H54 (cell line): ENCODE measurements at places on chromosomes 16 and 17.
A peak's percentile ranks its signal among the peaks of the same experiment; 100 is the strongest.

GRCh38 chr16:7025616-7026190 is 306.9 kb upstream of the RBFOX1 start:
- DNase-seq, result peak; percentile 55

DNA sequence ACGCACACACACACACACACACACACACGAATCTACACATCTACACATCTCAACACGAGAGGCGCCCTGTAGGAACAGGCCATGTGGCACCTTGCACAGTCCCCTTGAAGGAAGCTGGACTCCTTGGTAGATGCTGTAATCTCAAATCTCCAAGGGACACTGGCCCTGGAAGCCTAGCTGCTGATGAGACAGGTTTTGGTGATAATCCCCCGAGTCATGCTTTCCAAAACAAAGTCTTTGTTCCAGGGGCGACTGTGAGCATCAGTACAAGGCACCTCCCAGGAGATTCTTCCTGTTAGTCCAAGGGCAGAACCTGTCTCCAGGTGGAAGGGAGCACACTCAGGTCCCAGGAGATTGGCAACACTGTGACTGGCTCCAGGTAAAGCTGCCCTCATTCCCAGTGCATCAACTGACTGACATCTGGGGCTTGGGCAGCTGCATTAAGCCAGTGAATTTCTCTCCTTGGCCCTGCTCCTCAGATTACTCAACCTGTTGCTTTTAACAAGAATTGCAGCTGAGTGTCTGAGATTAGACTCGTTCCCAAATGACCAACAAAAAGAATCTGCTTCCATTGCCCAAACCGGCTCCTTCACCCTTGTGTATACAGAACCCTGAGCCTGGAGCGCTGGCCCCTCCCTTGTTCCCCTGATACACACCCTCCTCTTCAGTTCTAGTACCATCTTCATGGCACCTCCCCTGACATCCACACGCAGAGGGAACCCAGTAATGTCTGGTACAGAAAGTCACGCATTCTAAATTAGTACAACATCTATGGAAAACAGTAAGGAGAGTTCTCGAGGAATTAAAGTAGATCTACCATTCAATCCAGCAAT is 13.9 kb upstream of the TNRC6C start:
- DNase-seq, result no peak

GRCh38 chr17:29836643-29837042 is 93.4 kb downstream of the SSH2 start:
- DNase-seq, result no peak

- DNase-seq, result peak; percentile 92
These were observed 52.1 kb downstream of the CUEDC1 start for GRCh38 chr17:57902800-57903759.

DNA sequence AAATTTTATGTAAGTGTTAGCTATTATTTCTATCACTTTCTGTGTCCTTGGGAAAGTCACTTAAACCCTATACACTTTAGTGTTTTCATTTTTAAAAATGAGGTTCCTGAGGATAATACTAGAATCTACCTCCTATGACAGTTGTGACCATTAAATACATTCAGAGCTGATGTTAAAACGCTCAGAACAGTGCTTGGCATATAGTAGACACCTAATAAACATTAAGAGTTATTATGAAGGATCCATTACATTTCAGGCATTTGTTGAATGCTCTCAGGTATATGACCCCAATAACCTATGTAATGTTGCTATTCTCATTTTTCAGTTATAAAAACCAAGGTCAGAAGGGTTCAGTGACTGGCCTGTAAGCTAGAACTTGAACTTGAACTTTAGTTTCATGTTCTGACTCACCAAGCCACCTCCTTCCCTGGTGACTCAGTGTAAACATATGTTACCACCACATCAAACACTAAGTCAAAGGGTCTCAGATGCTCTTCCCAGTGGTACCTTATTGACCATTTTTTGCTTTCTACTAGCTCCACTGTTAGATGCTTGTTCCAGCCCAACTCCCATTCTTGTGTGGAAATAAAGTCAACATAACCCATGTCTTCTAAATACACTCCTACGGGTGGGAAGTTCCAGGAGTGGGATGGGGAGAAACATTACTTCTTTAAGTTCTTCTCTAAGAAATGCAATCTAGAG is 47.6 kb downstream of the HSD17B2 start:
- DNase-seq, result peak; percentile 21

GRCh38 chr17:12421646-12422306 is 243.9 kb upstream of the MYOCD start:
- no peak for DNase-seq

- no peak for DNase-seq
These were observed 7.8 kb upstream of the RNF213 start for GRCh38 chr17:80252871-80253270.

DNA sequence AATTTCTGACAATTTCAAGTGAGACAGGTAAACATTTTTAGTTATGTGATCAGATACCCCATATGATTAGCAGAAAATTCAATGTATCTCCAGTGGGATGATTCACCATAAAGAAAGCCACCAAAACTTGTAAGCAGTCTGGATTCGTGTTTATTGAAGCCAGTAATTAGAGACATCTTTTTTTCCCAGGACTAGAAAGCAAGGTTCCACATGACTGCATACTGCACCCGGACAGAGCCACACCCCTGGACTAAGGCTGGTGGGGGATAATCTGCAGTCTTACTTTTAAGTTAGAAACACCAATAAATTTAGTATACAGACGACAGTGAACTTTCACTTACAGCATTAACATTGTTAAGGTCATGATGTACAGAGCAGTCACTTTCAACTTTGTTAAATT is 24.2 kb upstream of the CMTM4 start:
- no peak for DNase-seq

DNA sequence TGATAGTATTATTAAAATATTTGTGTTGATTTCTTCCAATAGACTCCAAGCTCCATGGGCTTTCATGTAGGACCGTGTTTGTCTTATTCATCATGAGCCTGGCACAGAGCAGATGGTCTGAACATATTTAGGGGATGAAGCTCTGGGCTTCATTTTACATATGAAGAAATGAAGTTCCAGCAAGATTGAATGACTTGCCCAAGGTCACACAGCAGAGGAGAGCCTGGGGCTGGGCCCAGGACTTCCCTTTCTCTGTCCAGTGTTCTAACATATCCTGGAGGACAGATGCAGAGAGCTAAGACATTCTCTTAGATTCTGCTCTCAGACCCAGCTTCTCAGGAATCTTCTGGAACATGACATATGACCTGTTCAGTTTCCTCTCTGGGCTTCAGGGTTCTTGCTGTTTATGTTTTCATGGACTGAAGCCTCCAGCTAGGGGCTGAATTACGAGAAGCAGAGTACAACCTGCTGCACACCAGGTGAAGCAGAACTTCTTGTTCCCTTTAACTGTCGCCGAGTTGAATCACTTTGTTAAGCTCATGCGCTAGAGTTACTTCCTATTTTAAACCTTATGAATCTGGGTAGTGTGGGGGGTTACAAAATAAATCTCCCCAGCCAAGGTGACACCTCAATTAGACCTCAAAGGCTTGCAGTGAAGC is 53.6 kb downstream of the GPRC5B start:
- DNase-seq, result no peak

GRCh38 chr16:75011634-75012307 is 12.9 kb downstream of the ZNRF1 start:
- no peak for DNase-seq

DNA sequence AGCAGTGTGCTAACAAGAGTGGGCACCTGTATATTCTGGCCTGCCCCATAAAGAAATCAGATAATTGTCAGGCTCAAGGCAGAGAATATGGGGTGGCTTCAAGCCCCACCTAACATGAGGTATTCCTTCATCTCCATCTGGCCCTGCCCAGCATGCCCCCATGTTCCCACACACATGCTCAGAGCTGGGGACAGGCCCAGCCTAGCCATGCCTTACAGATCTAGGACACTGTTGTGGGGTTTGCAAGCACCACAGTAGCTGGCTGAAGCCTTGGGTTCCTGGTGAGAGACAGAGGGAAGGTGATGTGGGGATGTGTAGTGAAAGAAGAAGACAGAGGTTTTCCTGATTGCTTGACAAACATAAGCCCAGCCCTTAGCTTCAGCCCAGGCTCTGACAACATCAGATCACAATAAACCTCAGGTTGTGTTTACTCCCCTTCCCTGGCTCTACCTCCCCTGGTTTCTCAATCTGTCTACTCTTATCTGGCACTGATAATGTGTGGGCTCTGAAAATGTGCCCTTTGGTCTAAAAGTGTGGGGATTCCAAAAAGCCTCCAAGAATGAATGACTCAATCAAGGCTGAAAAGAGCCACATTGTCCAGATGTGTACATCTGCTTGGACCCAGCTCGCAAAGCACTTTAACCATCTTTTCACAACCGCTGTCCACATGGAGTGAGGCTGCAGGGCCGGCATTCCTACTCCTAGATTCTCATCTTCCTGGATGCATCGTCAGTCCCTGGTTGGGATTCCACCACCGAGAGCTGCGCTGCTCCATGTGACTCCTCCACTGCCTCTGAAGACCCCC is 34.4 kb downstream of the CDRT4 start:
- no peak for DNase-seq

DNA sequence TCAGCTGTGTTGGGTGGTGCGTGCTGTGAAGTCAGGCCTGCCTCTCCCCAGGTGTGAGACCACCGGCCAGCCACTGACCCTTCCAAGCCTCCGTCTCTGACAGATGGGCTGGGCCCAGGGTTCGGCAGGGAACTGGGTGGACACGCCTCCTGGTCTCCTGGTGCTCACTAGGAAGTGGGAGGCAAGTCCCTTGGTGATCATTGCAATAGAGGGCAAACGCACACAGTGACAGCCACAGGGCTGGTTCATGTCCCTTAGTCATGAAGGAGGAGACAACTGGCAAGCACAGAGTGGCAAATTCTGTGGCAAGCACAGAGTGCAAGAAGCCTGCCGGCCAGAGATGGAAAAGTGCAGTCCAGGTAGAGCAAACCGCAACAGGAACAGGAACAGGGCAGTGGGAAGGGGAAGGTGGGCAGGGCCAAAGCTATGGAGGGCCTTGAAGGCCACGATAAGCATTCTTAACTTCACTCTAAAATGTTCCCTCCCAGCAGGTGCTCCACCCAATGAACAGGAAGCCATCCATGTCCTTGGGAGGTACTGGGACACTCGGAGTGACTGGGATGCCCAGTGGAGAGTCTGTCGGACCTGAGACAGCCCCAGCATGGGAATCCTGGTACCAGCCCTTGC is 21.9 kb downstream of the USP7 start:
- DNase-seq, result no peak

DNA sequence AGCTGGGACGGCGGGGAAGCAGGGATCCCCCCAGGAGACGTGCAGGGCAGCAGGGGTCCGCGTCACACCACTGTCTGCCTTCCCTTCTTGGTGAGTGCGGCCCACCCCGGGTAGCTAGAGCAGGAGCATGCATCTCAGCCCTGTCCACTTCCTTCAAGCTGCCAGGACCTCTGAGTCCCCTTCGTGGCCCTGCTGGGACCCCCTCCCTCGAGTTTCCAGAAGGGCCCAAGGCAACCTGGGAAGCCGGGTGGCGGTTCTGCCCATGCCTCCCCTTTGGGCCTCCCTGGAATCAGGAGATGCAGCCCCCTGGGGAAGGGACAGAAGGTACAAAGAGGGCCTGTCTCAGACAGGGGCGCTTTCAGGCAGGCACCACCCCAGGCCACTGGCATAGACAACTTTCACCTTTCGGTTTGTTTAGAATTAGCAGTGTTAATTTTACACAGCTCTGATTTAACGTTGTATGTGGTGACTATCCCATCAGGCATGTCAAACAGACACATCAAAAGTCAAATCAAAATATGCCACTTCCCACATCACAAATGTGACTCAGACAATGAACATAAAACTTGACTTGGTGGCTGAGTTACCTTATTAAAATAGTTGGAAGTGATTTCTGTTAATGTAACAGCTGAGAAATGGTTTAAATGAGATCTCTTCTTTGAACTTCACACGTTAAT is 94.5 kb upstream of the METRNL start:
- no peak for DNase-seq

- DNase-seq, result peak; percentile 61
These were observed 176.3 kb downstream of the RPTOR start for GRCh38 chr17:80720610-80721577.

DNA sequence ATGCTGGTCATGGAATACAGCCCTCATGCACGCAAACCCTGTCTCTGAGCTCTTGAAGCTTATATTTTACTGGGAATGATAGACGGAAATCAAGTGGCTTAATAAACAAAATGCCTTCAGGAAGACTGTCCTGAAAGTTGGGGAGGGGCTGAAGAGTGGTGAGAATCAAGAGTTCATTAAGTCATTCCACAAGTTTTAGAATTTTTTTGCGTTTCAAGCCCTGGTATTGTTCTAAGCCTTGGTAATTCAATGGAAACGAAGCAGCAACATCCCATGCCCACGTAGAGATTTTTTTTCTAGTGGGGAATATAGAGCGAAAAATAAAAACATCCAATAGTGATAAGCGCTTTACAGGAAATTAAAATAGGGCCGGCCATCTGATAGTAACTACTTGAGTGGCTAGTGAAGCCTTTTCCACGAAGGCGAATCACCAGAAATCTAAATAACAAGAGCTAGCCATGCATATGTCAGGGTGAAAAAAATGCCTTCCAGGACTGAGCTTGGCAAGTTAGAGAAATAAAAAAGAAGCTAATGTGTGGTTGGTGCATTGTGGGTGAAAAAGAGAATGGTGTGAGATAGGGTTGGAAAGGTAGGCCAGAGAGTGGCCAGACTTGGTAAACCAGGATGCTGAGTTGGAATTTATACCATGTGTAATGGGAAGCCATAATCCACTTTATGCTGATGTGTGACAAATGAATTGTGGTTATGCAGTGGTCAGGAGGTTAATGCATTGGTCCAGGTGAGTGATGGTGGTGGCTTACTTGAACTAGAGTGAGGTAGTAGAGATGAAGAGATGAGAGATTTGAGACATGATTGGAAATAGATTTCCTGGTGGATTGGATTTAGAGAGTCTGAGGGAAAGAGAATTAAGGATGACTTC is 772 bp downstream of the PFAS start:
- DNase-seq, result no peak

GRCh38 chr17:74971069-74971841 is 1.3 kb downstream of the HID1 start:
- DNase-seq, result no peak

- DNase-seq, result no peak
These were observed 8.4 kb upstream of the CA4 start for GRCh38 chr17:60141111-60142018.

DNA sequence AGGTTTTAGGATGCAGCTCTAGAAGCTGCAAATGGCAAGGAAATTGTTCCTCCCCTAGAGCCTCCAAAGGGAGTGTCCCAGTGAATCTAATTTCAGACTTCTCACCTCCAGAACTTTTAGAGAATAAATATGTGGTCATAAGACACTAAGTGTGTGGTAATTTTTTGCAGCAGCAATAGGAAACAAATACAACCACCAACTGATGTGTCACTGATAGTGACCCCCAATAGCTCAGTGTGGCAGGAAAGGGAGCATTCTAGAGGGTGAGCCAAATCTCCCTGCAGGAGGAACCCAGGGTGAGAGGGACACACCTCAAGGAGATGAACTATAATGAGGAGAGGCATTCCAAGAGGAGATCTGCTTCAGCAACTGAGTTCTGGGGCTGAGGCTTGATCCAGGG is 4.1 kb downstream of the CCL4L2 start:
- no peak for DNase-seq

DNA sequence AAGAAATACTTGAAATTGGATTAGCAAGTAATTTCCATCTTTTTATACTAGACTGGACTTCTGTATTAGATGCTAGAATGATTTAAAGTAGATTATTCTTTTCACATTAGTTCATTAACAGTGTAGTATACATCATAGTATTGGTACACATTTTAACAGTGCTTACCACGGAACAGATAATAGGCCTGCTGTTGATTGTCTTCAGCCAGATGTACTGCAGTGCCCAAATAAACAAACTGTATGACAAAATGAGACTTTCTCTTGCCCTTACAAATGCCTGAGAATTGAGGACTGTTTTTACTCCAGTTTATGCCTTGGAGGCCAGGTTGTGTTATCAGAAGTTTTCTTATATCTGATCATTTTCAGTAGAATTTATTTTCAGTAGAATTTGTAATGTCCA is 631 bp downstream of the EVI2A start:
- DNase-seq, result no peak
